ENCODE measurements at places on chromosomes 11 and 22. TPM values are rescaled to one million over a fixed set of nuclear protein-coding genes. Genes with fewer than 3 reads are reported as not detected.

- no peaks in the 10 kb centered on the region for H3K4me1 ChIP-seq
- no peak overlapping the region for H3K4me3 ChIP-seq
- no peaks in the 10 kb centered on the region for H3K27me3 ChIP-seq
- no peak overlapping the region for H3K27ac ChIP-seq
These were observed 628.3 kb downstream of the BUD13 start for GRCh38 chr11:116144387-116144958.

SYT12 gene
- total RNA-seq, result not detected

DNA sequence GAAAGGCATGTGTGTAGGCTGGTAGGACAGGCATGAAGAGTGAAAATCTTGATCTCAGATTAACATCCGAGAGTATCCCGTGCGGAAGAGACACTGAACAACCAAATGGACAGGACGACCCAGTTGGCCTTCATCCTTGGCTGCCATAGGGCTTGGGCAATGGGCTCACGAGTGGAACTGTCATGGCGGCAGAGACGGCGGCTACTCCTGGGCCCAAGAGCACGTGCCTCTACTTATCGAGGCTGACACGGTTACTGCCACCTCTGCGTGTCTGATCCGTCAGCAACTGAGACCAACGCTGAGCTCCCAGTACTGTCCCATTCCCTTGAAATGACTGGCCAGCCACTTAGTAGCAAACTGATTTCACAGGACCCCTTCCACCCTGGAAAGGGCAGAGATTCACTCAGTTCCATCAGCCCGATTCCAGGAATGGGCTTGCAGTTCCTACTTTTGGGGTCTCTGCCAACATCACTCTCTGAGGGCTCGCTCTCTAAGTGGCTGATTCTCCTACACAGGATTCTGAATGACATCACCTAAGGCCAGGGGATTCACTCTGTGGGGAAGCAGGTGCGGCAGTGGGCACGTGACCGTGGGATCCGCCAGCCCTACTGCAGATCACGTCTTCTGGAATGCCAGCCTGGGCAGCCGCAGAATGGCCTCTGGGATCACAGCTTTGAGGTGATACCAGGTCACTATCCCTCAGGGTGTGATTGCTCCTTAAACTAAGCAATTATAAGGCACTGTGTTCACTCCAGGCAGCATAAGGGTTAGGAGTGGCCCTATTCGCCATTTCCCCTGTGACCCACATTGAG lies 97.8 kb downstream of the RPS6KA4 start:
- H3K4me1 ChIP-seq, result no peaks in the 10 kb centered on the region
- H3K27me3 ChIP-seq, result peaks cover 5% of the 10 kb centered on the region
- no peaks in the 10 kb centered on the region for H3K36me3 ChIP-seq
- no peak overlapping the region for H3K4me3 ChIP-seq
- no peak overlapping the region for H3K27ac ChIP-seq
- no peak for DNase-seq

GRCh38 chr11:126547691-126548090 lies 192.2 kb downstream of the ST3GAL4 start:
- H3K27ac ChIP-seq, result no peak overlapping the region
- H3K36me3 ChIP-seq, result no peaks in the 10 kb centered on the region
- H3K27me3 ChIP-seq, result no peaks in the 10 kb centered on the region
- H3K4me1 ChIP-seq, result no peaks in the 10 kb centered on the region

DNA sequence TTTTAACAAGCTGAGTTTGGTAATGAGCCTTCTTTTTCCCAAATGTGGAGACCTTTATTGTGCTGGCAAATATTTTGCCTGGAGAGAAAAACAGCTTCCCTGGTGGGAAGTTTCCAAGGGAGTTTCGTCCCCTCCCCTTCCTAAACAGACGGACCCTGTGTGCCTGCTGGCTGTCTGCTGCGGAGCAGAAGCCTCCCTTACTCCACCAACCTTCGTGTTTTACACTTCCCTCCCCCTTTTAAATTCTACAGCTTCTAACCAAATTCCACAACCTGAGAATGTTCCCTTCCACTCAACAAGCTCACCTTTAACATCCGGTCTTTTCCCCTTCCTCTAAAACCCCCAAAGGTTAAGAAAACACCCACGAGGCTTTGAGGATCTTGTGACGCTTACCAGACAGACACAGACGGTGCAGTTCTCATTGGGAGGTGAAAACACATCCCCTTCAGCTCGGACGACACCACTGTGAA lies 17.1 kb downstream of the VWCE start:
- no peak overlapping the region for H3K27ac ChIP-seq
- no peak overlapping the region for H3K4me3 ChIP-seq
- DNase-seq, result no peak

DNA sequence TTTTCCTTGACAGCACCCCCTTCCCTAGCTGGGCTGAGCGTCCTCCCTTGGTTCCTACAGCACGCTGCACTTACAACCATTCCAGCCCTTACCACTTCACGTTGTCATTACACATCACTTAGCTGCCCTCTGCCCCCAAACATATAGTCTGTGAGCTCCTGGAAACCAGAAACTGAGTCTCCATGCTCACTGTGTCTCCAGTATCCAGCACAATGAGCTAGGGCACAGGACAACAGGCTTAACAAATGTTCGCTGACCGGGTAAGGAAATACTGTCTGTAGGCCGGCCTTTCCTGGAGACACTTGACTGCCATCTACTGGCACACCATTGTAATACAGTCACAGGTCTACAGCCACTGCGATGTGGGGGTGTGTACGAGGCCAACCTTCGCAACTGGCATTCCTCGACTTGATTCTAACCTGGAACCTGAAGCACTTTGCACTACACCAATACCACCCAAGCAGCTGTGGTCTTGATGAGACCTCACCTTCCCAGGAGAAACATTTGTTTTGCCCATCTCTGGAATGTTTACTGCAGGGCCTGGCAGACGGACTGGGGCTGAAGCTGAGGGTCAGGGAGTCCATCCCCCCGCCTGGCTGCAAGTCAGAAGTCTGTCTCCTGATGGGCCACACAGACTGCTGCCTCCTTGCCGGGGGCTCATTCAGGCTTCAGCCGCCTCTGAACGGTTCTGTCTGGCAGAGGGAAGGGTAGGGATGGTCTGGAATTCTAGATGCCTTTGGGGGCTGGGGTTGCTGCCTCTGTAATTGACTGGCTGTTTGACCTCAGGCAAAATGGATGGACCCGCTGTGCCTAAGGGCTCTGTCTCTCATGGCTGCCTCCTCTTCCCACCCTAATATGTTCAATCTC lies 72.0 kb downstream of the SYN3 start:
- H3K27me3 ChIP-seq, result no peaks in the 10 kb centered on the region
- no peaks in the 10 kb centered on the region for H3K36me3 ChIP-seq
- peak; percentile 8 for DNase-seq
- no peak overlapping the region for H3K27ac ChIP-seq
- no peaks in the 10 kb centered on the region for H3K4me1 ChIP-seq

SLC5A4 gene
- total RNA-seq, result 1.6 TPM

- no peaks in the 10 kb centered on the region for H3K4me1 ChIP-seq
- DNase-seq, result no peak
- no peak overlapping the region for H3K4me3 ChIP-seq
- H3K27me3 ChIP-seq, result peaks cover 7% of the 10 kb centered on the region
These were observed 56.4 kb downstream of the SMIM38 start for GRCh38 chr11:69211920-69212797.

DNA sequence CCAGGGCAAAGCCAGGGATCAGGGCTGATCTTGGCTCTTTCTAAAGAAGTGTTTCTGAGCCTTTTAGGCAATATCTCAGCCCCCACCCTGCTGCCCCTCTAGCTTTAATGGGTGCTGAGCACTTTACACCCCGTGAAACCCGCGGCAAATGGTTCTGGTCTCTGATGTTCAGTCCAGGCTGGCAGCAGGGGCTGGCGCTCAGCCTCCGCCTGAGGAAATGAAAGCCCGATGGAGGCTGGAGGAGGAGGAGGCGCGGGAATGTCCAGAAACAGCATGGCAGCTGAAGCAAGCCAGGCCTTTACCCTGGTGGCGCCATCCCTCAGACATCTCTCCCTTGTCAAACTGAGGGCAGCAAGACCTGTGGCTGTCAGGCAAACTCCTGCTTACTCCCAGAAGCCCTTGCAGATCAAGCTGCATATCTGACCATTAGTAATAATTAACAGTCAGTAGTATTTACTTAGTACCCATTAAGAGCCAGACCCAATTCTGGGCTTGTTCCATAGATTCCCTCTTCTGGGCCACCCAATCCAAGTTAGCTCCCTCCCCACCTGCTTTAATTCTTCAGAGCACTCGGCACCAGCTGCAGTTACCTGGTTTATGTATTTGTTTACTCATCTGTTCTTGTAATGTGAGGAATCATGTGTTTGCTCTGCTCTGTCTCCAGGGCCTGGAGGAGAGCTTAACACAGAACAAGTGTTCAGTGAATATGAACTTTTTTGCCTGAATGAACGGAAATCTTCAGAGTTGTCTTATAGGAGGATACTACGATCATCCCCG lies 15.0 kb upstream of the ALX4 start:
- H3K4me1 ChIP-seq, result no peaks in the 10 kb centered on the region
- no peak overlapping the region for H3K4me3 ChIP-seq
- no peak overlapping the region for H3K27ac ChIP-seq

SLC35E4 gene
- 15.3 TPM for total RNA-seq

DNA sequence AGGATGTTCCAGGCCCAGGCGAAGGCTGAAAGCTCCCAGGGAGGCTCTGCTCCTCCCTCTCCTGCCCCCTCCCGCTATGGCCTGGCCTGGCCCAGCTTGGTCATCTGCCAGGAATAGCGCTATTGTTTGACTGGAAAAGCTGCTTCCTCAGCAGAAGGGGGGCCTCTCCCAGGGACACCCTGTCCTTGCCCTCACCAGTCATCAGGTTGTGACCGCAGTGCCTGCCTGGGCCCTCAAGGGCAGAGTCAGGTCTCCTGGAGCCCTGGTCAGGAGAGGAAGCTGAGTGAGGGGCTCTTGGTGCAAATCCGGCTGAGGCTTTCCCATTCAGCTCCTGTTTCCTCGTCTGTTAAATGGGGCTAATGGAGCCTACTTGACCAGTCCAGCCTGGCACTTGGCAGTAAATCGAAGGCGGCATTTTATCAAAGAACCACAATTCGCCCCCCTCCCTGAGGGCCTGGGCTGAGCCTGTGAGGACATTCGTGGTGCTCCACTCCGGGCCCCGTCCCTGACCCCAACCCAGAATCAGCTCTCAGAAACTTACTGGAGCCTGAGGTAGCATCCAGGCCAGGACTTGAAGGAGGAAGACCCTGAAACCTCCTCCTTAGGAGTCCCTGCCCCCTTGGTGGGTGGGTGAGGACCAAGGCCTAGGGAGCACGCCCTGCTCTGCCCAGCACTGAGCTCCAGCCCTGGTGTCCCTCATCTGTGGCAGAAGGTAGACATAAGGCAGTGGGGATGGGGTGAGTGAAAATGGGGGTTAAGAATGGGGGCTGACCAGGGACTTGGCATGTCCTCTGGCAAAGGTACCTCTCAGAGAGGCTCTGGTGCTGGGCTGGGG lies 2.0 kb upstream of the CASTOR1 start:
- H3K4me3 ChIP-seq, result no peak overlapping the region
- peak overlapping the region; percentile 51 for H3K27ac ChIP-seq
- DNase-seq, result peak; percentile 95
- H3K4me1 ChIP-seq, result peaks cover 28% of the 10 kb centered on the region
- H3K36me3 ChIP-seq, result peaks cover 15% of the 10 kb centered on the region
- no peaks in the 10 kb centered on the region for H3K27me3 ChIP-seq

MFRP gene
- total RNA-seq, result not detected

BTBD18 gene
- not detected for total RNA-seq

- peak overlapping the region; percentile 38 for H3K4me3 ChIP-seq
- H3K27me3 ChIP-seq, result peaks cover 41% of the 10 kb centered on the region
- no peak overlapping the region for H3K27ac ChIP-seq
These were observed 492 bp upstream of the LUZP2 start for GRCh38 chr11:24496386-24496735.

All from endothelial cell of umbilical vein (primary cell).